ENCODE measurements at places on chromosomes 11 and 22. TPM values are rescaled to one million over a fixed set of nuclear protein-coding genes. Genes with fewer than 3 reads are reported as not detected.

Gene IGSF9B
- 1.5 TPM for total RNA-seq

DNA sequence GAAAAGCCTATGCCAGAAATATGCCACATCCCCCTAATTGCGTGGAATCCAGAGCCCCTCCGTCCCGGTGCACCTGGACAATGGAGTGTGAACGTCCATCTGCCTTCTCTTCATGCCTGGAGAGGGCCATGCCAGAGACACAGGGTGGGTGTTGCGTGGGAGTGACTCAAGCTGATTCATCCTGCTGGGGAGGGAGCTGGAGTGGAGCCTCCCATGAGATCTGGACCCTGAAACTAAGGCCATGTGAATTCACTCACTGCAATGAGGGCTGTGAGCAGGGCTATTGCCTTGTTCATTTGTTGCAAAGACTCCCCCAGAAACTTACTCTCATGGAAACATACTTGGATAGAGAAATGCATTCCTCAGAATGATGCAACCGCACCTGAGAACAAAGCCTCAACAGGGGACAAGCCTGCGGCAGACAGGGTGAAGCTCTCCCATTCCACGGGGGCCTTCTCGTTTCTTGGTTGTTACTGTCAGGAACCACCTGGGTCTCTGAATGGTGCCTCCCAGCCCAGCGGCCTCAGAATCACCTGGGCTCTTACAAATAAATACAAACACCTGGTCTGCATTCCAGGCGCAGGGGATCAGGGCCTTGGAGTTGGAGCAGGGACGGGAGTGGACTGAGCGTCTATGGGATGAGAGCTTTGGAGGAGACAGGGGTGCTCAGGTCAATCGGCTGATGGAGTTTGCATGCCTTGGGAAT, 1031.2 kb downstream of the BRD1 start:
- no peak for ATAC-seq

DNA sequence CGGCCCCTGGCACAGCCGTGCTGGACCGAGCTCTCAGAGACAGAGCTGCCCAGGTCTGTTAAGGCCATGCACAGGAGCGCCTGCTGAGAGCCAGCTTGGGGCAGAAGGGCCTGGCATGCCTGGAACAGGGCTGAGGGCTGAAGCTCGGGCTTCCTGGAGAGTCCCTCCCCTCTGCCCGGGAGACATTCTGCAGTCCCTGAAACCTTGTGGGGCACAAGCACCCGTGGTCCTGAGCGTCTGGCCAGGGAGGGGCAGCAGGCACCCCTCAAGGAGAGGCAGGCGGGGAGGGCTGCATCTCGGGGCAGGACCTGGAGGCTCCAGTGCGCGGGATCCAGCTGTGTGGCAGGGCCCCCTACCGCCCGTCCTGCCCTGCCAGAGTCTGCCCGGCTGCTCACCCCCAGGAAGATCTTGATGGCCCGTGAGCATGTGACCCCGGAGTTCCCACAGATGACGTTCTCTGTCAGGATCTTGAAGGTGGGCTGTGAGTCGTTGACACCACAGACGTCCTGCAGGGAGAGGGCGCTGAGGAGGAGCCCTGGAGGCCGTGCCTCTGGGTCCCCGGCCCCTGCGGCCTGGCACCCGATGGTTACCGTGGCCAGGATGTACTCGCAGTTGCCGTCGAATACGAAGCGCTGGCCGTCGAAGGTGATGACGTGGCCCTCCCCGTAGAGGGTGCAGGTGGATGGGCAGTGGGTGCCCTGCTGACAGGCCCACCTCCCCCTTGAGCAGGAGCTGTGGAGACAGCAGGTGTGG, 10.9 kb downstream of the MUC6 start:
- ATAC-seq, result no peak

Gene OR10A3
- not detected for total RNA-seq

GRCh38 chr11:73978576-73979086, 4.0 kb downstream of the UCP2 start:
- ATAC-seq, result no peak

- no peak for ATAC-seq
Measured at GRCh38 chr11:134500621-134501020, 88.6 kb upstream of the B3GAT1 start.

All from esophagus mucosa (tissue), 1 donor.